Stimulated activated CD4-positive, alpha-beta T cell treated with anti-CD3 and anti-CD28 coated beads, Interleukin-2, amount 100 ng/mL, for 24 hours (primary cell): ENCODE measurements at places on chromosomes 13 and 19.

GRCh38 chr19:33161201-33161600, 29.3 kb downstream of the WDR88 start:
- DNase-seq = no peak

GRCh38 chr19:55673889-55674288, 1.1 kb upstream of the EPN1 start:
- no peak for DNase-seq

- no peak for DNase-seq
Observed at GRCh38 chr19:15815306-15815705, at the start of gene OR10H1. Gene OR10H1 (minus strand): TSS chr19:15815664. CDS start chr19:15808037, 7,627 bp downstream.

DNA sequence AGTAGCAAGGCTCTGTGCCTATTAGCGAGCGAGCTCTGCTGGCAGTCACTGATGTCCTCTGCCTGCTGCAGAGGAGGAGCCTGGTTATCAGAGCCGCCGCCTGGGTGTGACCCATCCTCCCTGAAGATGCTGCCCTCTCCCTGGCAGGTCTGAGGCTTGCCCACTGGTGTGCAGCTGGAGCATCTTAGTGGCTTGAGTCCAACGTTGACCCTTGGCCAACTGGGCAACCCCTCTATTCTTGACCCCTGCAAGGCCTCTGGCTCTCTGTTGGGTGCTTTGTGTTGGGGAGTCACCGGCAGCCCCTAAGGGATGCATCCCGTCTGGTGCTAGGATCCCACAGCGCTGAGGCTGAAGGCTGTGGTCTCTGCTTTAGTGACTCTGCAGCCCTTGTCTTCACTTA, 277.9 kb upstream of the SOX1 start:
- no peak for DNase-seq
